Forelimb muscle (tissue), 1 donor: ENCODE measurements at places on chromosomes 5 and 9.

DNA sequence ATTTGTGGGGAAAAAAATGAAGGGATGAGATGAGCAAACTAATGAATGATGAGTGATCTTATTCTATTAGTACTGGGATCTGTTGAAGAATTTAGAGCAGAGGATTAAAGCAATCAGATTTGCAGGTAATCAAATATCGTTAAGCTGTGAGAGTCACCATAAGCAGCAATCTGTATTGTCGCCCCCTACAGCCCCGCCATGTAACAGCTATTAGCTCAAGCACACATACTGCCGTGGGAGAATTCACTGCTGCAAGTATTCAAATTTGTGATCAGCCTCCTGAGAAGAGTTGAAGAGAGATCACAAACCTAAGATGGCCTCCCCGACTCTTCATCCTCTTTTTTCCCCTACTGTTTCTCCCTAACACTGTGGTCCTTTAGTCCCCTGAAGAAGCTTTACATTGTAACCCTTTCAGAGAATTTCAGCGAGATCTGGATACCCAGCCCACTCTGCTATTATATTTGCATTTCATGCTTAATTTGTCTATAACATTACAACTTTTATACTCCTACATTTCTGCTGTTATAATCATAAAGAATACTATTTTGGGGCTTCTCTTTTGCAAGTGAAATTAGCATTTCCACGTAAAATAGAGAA is 28.5 kb upstream of the PHF24 start:
- no peak for DNase-seq

- no peak for DNase-seq
Observed at GRCh38 chr5:123455640-123456039, 32.4 kb upstream of the CEP120 start.

DNA sequence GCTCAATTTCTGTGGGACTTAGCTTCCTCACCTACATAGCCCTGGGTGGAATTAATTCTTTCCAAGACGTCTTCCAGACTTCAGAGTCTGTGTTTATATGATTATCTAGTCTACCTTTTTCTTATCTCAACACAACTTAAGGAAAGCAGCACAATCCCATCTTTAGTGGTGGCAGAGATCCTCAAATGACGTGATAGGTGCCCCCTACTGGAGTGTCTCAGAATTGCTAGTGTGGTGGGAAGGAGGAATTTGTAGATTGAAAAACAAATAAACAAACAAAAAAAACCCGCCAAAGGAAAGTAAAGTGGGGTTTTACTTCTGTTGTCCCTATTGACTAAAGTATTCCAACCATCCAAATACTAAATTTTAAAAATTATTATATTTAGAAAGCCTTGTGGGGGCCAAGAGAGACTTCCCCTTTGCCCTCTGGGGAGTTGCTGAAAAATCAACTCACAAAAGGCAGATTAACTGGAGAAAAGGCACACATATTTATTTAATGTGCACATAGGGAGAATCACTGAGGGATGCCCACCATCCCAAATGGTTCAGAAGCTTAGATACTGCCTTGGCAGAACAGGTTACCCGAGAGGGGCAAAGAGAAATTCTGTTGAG is 283.3 kb downstream of the TMEM167A start:
- no peak for DNase-seq

DNA sequence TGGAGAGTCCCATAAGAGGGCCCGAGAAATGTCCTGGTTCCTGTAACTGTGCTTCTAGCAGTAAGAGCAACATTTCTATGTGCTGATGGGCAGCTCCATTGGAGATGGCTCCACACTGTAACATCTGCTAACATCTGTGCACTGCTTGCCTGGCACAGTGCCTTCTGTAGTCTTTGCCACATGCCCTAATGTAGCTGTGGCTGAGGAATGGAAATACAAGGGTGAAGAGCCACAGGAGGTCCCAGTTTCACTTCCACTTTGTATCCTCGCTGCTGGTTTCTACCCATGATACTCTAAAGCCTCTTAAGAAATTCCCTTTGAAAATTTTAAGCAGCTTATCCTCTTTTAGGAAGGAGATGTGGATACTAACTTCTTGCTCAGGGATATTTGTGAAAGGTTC is 97.4 kb downstream of the HOMER1 start:
- DNase-seq = no peak

DNA sequence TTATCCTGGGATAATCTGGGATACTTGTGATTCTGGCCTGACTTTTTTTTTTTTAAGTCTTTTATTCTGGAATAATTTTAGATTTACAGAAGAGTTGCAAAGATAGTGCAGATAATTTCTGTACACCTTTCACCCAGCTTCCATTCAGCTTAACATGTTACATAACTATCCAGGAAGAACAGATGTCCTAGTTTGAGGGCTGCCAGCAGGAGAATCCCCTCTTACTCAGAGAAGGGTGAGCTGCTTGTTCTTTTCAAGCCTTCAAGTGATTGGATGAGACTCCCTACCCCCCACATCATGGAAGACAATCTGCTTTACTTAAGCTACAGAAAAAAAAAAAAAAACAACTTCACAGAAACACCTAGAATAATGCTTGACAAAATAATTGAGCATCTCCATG is 254.2 kb downstream of the TRIM32 start:
- DNase-seq = no peak

DNA sequence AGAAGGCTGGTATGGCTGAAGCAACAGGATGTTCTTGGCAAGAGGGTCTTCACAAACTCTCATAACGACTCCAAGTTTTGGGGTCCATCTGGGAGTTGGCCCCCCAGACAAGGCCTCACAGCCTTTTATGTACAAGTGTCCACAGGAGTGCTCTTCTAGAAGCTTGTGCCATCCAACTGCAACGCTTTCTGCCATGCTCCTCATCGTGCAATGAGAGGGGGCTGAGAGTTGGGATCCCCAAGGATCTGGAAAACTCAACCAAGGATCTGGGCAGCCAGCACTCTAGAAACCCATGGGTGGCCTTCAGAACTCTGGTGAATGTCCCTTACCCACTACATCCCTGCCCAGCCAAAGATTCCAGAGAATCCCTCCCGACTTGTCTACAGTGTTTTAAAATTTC is 8.5 kb upstream of the AMBP start:
- no peak for DNase-seq

DNA sequence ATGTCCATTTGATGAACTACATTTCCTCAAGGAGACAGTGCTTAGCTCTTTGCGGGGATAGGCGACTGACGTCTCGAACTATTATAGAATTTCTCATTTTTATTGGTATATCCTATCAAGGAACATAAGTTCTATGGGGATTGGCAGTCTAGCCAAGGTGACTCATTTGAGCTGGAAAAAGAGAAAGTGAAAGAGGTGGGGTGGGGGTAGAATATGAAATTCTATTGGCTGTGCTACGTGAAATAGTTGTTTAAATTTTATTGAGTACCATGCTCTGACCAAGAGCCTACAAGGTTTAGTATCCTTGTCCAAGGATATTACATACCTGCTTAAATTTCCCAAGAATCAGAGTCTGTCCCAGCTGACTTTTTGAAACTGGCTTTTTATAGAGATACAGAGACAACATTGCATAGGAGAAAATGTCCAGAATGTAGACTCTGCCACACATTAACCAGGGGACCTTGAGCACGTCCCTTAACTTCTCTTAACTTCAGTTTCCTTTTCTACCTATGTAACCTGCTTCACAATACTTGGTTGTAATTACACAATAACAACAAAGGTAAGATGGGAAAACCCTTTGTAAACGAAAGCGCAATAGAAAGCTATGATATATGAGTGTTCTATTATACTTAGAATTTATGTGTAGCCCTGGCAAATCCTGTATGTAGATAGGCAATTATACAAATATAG is 226.4 kb upstream of the WWC1 start:
- no peak for DNase-seq

DNA sequence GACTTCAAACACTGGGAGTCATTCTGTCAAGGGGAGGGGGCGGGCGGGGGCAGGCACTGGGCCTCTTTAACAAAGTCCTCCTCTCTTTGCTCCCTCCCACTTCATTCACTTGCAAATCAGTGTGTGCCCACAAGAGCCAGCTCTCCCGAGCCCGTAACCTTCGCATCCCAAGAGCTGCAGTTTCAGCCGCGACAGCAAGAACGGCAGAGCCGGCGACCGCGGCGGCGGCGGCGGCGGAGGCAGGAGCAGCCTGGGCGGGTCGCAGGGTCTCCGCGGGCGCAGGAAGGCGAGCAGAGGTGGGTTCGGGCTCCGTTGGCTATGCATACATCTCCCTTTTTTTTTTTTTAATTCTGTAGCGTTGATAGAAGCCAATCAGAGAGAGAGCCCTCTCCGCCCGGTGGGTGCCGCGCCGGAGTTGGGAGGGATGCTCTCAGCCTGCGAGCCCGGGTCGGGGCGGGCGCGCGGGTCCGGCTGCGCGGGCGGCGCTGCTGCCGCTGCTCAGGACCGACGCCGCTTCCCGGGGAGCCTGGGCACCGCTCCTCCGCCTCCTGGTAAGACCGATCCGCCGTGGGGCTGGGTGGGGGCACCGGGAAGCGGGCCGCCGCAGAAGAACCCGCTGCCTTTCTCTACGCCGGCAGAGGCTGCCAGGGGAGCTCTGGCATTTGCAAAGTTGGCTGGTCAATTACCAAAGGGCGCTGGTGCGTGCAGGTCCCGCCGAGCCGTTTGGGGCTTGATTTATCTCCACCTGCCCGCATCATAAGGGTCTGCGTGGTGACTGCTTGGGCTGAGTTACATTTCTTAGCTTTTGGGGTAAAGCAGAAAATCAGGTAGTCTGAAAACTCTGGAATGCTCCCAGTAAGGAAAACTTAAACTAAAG is at the start of gene CDH6:
TSS of gene CDH6 (plus strand) at position 96 of the 877 bp plus-strand sequence. CDS start 73,788 bp downstream, outside the sequence.
- DNase-seq = no peak
